WTC11 (cell line): ENCODE measurements at places on chromosomes 7 and 10.

- DNase-seq = no peak
Observed at GRCh38 chr7:90709501-90710465, 113.7 kb downstream of the CDK14 start.

GRCh38 chr7:3151784-3152183, 108.1 kb upstream of the CARD11 start:
- no peak for DNase-seq

GRCh38 chr7:41038211-41038610, 664.7 kb downstream of the INHBA start:
- DNase-seq = no peak

- no peak for DNase-seq
Observed at GRCh38 chr7:40978047-40978446, 724.8 kb downstream of the INHBA start.

- DNase-seq = no peak
Observed at GRCh38 chr7:70292716-70293115, 694.4 kb downstream of the AUTS2 start.

GRCh38 chr10:95509251-95509650, 51.9 kb downstream of the SORBS1 start:
- DNase-seq = no peak

- no peak for DNase-seq
Observed at GRCh38 chr7:962401-963081, 8.1 kb upstream of the ADAP1 start.

GRCh38 chr7:22559829-22560489, 60.0 kb upstream of the STEAP1B start:
- peak; percentile 76 for DNase-seq

- no peak for DNase-seq
Observed at GRCh38 chr7:48427671-48428070, 256.4 kb downstream of the ABCA13 start.

- DNase-seq = no peak
Observed at GRCh38 chr7:38068461-38068860, 109.6 kb upstream of the STARD3NL start.

GRCh38 chr10:95651346-95652060, 5.0 kb downstream of the ALDH18A1 start:
- no peak for DNase-seq

DNA sequence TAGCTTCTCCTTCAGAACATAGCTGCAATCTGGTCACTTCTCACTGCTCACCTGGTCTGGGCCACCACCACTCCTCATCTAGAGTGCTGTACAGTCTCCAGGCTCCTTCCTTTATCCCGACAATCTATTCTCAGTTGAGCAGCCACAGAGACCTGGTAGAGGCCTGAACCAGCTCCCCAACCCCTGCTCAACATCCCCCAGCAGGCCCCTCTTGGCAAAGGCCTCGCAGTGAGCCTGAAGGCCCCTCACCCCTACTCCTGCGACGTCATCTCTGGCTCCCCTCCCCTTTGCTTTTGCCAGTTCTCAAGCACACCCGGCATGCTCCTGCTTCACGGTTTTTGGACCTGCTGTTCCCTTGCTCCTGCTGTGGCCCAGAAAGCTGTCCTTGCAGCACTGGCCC, 113.9 kb downstream of the ARHGAP22 start:
- no peak for DNase-seq

- DNase-seq = no peak
Observed at GRCh38 chr10:79390057-79390456, 42.8 kb downstream of the PPIF start.

DNA sequence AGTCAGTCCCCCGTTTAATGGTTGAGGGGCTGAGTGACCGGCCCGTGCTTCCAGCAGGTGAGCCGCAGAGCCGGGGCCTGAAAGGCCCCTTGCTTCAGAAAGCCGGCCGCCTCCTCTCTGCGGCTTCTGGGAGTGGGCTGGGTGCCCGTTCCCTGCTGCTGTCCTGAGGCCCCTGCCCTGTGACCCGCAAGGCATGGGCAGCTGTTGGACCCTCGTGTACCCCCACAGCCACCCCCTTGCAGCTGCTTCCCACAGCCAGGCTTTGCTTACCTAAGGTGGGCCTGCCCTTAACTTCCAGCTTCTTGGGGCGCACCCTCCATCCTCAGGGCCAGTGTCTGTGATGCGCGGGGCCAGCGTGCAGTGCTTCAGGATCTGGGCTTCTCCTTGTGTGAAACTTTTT, 26.6 kb downstream of the PFKFB3 start:
- DNase-seq = no peak

GRCh38 chr10:52811776-52812175, 39.2 kb upstream of the MBL2 start:
- no peak for DNase-seq

DNA sequence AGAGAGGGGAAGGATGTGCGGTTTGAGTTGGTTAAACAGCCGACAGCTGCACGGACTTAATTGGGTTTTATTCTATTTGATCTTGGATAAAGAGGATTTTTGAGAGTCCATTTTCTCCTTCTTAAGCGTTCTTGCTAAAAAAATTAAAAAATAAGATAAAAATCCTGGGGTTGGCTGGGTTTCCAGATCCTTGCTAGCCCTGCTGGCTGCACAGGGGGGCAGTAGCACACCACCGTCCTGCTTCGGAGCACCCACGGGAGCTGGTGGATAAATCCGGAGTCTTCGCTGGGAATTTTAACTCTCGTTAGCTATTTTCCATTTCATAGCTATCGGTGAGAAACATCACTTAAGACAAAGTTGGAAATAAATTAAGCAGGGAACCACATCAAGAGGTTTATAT, 792.0 kb downstream of the TYW1 start:
- peak; percentile 46 for DNase-seq

DNA sequence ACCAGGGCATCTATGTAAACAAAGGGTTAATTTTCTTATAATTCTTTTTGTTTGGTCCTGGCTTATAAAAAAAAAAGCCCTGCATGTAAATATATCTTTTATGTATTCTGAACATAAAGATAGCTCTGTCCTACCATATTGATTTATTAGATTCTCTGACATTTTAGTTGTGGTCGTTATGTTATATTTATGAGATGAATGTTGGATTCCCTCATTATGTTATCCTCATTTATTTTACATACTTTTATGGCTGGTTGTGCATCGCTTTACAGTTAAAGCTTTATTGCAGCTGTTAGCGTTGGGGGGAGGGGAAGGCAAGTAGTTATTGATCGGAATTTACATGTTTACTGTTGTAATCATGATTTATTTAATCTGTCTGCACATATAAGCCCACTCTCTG, 431.5 kb downstream of the LRMDA start:
- DNase-seq = no peak

DNA sequence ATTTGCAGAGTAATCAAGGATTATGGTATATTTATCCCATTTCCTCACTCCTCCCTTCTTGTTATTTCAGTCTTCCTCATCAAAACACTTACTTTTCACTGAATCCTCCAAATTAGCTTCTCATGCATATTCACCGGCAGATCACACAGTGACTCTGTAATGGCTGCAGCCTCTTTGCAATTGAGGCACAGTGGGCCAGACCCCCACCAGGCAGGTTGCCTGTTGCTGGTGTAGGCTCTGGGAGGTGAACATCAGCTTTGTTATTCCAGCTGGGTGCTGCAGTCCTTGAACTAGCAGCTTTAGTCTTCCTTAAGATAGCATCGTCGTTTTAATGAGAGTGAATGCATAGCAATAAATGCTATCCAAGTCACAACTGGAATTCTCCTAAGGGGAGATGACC, 449.3 kb downstream of the CNTNAP2 start:
- DNase-seq = peak; percentile 15

GRCh38 chr7:144622745-144623144, 213.1 kb downstream of the TPK1 start:
- DNase-seq = no peak

DNA sequence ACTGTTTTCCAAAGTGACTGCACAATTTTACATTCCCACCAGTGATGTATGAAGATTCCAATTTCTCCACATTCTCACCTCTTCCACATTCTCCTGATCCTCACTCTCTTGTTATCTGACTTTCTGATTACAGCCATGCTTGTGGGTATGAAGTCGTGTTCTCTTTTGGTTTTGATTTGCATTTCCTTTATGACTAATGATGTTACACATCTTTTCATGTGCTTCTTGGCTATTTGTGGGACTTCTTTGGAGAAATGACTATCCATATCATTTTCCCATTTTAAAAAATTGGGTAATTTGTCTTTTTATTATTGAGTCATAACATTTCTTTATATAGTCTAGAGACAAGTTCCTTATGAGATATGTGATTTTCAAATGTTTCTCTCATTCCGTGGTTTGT, 10.5 kb upstream of the GIMAP8 start:
- DNase-seq = no peak
